ENCODE measurements at places on chromosomes 4 and X.

DNA sequence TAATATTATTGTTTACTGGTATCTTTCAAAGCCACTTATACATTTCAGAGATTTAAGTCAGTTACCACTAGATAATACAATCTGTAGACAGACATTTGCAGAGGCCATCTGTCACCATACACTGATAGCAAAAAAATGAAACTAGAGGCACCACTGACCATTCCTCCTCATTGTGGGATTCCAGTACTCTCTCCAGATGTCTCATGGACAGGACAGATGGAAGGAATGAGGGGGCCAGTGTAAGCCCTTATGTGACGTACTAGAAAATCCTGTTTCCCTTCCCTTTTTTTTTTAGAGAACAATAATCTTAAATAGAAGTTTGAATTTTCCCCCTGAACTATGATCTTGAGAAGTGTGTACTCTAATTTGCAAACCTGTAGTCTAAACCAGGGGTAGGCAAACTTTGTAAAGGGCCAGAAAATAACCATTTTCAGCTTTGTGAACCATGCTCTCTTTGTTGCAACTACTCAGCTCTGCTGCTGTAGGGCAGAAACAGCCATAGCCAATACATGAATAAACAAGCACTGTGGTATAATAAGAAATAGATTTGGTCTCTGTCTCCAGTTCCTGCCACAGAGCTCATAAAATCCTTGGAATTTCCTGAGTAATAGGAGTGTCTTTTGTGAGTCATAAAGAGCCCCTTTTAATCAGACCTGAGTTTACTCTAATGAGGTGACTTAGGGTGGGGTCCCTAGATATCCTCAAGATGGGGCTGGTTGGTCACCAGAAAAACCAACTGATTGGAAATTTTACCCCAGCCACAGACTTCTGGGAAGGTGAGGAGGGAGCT lies 90.4 kb downstream of the MOSPD2 start:
- DNase-seq, result no peak

DNA sequence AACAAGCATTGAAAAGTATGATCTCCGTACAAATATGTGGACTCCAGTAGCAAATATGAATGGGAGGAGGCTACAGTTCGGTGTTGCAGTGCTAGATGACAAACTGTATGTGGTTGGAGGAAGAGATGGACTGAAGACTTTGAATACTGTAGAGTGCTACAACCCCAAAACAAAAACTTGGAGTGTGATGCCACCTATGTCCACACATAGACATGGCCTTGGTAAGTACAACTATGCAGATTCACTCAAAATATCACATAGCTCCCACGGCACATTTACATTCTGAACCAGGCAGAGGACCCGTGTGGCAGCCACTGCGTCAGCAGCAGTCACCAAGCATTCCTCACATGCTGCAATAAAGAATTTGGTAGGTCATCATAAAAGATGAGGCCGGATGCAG lies 41.3 kb downstream of the KLHL5 start:
- DNase-seq, result no peak

DNA sequence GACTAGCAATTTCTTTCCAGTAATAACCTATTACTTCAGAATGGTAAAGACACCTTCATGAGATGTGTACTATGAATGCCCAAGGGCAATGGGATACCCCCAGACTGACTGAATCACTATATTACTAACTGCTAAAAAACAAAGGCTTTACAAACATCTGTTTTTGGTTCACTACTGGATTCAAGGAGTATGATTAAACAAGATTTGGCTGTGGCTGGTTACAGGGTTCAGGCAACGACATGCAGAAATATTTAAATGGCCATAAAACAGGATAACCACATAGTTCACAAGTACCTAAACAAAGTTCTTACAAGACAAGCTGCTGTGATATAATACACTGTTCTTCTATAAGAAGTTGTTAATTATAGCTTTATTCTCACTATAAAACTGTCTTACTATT lies 128.2 kb downstream of the FRYL start:
- DNase-seq, result no peak

DNA sequence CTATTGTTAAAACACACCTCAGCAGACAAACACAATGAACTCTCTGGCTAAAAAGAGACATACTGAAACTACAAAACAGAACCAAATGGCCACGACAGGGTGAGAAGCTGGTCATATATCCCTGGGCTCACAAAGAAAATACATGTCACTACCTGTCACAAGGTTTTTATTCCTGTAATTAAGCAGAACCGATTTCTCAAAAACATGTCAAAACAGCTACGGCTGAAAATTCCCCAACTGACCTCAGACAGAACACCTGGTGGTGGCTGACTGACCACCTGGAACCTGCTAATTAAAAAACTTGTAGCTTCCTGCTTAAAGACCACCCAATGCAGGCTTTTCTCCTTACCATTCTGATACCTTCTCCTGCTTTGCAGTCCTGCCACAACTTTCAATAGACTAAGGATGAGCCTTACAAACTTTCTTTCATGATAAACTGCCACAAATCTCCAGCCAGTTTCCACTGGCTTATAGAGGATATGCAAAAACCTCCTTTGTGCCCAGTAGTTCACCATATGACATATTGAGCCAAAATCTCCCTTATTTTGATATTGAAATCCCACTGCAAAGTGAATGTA lies 571.9 kb downstream of the SPOCK3 start:
- no peak for DNase-seq

- DNase-seq, result no peak
These were observed 55.8 kb downstream of the MBNL3 start for GRCh38 chrX:132433001-132433400.

- DNase-seq, result peak; percentile 47
These were observed 71.0 kb downstream of the PJA1 start for GRCh38 chrX:69093960-69094871.

DNA sequence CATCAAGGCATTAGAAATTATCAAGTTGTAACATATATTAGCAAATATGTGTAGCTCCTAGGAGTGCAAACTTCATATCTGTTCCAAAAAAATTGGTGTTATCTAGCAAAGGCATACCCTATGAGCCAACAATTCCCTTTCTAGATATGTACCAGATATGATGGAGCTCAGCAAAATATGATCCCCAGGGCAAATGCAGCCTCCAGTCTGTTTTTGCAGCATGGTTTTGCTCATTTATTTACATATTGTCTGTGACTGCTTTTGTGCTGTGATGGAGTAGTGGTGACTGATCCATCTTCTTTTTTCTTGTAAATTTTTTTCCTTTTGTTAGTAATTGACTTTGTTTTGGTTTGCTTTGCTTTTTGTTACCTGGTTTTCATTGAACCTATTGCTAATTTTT lies 41.0 kb downstream of the CEP135 start:
- DNase-seq, result peak; percentile 81

GRCh38 chr4:2087170-2087569 lies 28.0 kb downstream of the NAT8L start:
- DNase-seq, result no peak

GRCh38 chr4:4995103-4995907 lies 24.0 kb downstream of the CYTL1 start:
- DNase-seq, result peak; percentile 79

DNA sequence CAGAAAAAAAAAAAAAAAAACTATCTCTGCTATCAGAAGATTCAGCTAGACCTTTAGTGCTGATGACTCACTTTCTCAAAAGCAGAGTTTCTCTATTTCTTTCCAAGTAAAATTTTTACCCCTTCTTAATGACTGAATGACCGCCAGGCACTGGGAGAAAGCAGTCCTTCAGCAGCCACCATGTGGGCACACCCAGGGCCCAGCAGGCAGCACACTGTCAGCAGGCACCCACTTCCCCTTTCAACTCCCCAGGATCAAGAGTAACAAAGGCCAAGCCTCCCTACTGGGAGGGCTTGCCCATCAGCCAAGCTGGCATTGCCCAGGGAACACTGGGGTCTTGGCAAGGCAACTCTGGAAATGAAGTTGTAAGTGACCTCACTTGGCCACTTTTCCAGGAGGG lies 201.9 kb upstream of the MAMLD1 start:
- no peak for DNase-seq

DNA sequence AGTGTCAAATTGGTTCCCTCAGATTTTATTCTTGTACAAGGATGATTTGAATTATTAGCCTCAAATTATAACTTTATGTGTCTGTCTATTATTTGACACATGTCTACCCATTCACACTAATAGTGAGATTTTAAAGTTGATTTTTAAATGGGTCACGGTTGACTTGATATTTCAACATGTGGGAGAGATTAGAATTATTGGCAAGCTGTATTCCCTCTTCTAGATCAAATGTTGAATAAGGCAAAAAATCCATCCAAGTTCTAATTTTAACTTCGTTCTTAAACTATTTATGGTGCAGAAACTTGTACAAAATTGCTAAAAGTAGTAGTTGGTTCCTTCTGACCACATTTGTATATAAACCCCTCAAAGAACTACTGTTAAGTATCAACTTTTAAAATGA lies 1498.0 kb downstream of the STIM2 start:
- no peak for DNase-seq

DNA sequence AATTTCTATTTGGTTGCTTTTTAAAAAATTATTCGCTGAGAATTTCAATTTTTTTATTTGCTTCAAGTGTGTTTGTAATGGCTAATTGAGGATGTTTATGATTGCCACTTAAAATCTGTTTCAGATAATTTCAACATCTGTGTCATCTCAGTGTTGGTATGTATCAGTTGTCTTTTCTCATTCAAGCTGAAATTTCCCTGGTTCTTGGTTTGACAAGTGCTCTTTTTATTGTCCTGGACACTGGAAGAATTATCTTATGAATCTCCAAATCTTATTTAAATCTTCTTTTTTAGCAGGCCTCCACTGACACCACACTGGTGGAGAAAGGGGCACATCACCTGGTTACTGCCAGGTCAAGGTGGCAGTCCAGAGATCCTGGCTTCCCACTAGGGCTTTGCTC lies 21.5 kb downstream of the CHST7 start:
- no peak for DNase-seq

DNA sequence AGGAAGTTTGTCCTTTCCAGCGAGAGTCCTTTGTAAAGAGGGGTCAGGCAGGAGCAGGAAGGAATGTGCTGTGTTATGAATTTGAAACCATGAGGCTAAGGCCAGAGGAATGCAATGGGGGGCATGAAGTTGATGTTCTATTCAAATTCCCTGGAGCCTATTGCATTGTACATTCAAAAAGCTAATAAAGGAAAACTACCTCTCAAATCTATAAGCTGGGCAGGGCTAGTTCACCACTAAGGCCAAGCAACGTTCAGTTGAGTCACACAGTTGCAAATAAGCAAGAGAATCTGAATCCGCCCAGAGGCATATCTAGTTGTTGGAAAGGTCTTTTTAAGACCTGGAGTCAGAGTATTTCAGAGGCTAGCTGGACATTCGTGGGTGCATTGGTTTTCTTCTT lies 148.3 kb downstream of the DCTD start:
- DNase-seq, result no peak

GRCh38 chr4:148369919-148370318 lies 72.3 kb downstream of the NR3C2 start:
- no peak for DNase-seq

- DNase-seq, result no peak
These were observed 241.2 kb downstream of the EVC2 start for GRCh38 chr4:5467111-5467510.

GRCh38 chrX:3184176-3184930 lies 143.1 kb downstream of the ARSF start:
- no peak for DNase-seq

GRCh38 chr4:163810755-163811154 lies 316.3 kb downstream of the TMA16 start:
- no peak for DNase-seq

- DNase-seq, result no peak
These were observed 20.9 kb downstream of the CYBB start for GRCh38 chrX:37800717-37801116.

DNA sequence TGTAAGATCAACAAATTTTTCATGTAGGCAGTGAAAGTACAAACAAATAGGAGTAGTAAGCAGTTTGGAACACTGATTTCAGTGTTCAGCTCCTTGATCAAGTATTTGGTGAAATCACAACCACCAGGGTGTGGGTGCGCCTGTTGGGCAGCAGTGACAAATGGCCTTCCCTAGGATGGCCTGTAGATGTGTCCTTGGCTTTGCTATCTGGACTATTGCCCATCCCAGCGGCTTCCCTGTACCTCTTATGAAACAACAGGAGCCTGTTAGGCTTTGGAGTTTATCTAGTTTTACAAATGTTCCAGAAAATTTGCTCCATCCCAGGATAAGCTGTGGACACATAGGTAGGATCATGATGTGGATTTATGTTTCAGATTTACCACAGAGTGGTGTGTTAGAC lies 216.8 kb upstream of the FAT1 start:
- no peak for DNase-seq

DNA sequence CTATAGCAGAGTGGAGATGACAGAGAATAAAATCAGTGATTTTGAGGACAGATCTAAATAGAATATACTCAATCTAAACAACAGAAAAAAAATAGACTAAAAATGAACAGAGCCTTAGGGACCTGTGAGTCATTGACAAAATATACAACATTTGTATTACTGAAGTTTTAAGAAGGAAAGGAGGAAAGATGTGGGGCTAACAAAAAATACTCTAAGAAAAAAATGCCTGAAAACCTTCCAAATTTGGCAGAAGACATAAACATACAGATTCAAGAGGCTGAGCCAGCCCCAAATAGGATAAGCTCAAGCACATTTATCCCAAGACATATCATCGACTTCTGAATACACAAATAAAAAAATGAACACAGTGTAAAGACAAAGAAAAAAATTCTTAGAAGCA lies 123.6 kb upstream of the INTU start:
- DNase-seq, result no peak

DNA sequence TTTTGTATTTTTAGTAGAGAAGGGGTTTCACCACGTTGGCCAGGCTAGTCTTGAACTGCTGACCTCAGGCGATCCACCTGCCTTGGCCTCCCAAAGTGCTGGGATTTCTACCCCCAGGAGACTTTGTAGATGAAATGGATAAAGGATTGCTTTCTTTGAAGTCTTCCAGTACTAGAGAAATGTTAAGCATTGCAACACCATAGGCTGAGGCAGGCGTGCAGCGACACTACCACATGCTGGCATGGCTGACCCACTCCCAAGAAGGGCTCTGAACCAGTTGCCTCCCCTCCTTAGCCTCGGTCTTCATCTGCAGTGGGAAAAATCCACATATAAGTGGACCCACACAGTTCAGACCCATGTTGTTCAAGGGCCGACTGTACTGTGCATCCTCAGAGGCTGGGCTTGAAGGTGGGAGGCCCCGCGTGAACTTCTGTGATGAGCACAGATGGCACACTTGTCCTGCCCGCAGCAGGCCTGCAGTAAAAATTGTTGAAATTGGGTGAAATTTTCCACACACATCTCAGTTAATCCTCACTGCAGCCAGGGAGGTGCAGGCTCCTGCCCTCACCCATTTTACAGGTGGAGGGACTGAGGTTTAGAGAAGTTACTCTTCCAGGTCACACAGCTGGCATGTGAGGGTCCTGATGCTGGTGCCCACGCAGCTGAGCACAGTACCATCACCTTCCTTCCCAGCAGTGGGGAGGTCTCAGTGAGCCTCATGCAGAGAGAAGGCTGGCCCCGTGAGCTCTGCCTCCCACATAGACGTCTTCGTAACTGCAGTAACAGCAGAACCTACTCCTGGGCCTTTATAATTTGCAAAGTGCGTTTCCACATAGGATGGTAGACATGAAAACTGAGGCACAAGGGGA lies 35.5 kb downstream of the HTRA3 start:
- no peak for DNase-seq

GRCh38 chrX:3777416-3777815 lies 64.0 kb upstream of the PRKX start:
- DNase-seq, result no peak

GRCh38 chrX:1673337-1673736 lies 58.5 kb downstream of the ASMT start:
- DNase-seq, result peak; percentile 44

- DNase-seq, result no peak
These were observed 71.8 kb upstream of the OTUD4 start for GRCh38 chr4:145252190-145252589.

Data from erythroblast (primary cell).